ENCODE measurements at places on chromosomes 13 and 19.

- no peak for DNase-seq
Observed at GRCh38 chr19:49499030-49499670, 2.9 kb downstream of the RPS11 start.

DNA sequence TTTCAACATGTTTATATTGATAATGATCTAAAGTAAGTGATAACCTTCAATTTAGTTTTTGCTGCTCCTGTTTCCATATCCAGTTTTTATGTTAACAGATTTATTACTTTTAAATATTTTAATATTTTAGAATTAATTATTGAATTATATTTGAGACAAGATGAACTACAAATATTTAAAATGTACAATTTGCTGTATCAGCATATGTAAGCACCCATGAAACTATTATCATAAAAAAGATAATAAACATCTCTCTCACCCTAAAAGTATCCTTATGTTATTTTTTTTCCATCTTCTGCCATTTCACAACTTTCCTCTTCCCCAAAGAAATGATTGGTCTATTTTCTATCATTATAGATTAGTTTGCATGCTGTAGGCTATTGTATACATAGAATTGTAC lies 1426.6 kb upstream of the PRR20A start:
- no peak for DNase-seq

DNA sequence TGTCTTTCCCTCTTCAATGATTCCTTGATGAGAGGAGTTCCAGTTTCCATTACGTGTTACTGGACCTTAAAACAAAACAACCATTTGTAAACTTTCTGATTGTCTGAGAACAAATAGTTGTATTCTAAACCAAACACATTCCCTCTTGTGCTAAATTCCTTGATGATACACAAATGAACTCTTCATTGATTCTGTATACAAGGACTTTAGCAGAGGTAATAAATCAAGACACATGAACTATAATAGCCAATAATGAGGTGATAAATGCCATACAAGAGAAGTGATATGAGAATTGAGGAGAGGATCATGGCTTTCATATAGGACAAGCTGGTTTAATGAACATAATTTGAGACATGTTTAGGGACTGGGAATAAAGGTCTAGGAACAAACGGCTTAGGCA lies 13.5 kb upstream of the GPC5 start:
- no peak for DNase-seq

DNA sequence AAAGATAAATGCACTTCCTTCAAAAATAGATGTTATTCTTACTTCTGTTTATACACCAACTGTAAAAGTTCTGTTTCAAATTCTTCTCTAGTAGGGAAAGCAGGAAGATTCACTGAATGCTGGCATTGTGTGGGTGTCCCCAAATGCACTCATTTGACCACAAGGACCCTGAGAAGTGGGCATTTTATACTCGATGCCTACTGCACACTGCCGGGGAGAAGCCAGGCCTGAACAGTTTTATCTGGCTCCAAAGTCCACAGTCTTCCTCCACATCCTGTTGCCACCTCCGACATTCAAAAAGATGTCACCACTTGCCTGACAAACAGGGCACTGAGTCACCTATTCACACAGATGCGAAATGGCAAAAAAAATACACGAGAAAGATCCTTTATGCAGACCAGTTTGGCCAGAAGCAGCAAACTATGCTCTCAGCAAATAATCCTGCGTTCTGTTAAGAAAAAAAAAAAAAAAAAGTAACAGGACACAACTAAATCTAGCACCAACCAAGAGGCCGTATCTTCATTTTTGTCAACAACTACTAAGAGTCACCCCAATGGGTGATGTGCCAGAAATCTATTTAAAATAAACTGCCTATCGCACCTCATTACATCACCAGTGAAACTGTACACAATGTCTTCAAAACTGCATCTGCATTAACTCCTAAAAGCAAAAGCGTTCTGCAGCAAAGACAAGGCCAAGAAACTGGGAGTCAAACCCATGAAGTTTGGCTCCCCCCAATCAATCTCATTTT lies 6.2 kb downstream of the ZC3H4 start:
- no peak for DNase-seq

- DNase-seq: no peak
Observed at GRCh38 chr13:32024750-32025149, 6.8 kb upstream of the FRY start.

GRCh38 chr19:45110851-45111266 lies 17.9 kb downstream of the PPP1R37 start:
- DNase-seq: no peak

GRCh38 chr19:17376935-17377600 lies at the start of gene PLVAP:
PLVAP (minus strand) TSS chr19:17377342; CDS start chr19:17377288, 54 bp downstream.
- DNase-seq: no peak

- DNase-seq: no peak
Observed at GRCh38 chr13:69641773-69642172, 465.9 kb upstream of the ATXN8OS start.
